Inflammatory macrophage treated with lipopolysaccharide for 1 hour (primary cell): ENCODE measurements at places on chromosomes 1 and 21.

- no peak for DNase-seq
These were observed 81.8 kb upstream of the SGIP1 start for GRCh38 chr1:66452162-66452561.

- no peak for DNase-seq
These were observed 84.1 kb downstream of the EVA1C start for GRCh38 chr21:32496568-32496967.

DNA sequence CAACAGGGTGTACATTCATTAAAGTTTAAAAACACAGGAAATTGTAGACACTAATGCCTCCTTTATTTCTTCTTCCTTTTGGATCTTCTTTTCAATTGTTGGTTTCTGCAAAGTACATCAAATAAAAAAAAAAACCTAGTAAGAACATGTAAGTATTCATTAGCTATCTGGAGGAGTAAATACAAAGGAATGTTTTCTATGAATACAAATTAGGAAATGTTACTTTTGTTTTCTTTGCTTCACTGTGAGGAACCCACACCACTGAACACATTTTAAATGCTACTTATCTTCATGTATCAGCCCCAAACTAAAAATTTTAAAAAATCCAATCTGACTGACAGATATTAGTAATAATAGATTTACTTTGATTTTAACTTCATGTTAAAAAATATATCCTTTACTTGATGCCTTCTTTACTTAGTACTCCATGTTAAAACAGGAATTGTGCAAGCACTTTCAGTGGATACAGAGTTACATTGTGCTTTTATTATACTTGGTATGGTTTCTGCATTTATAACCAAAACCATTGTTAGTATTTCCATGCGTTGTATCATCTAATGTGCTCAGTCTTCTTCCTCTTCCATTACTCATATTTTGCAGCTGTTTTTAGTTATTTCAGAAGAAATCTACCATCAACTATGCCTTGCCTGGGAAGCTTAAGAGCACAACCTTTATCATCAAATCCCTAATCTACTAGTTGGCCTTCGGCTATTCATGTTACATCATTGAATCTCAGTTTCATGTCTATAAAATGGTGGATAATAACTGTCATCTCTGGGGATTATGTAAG is 236.9 kb upstream of the DPYD start:
- no peak for DNase-seq

- DNase-seq, result no peak
These were observed 79.1 kb downstream of the CDC7 start for GRCh38 chr1:91579658-91580228.

DNA sequence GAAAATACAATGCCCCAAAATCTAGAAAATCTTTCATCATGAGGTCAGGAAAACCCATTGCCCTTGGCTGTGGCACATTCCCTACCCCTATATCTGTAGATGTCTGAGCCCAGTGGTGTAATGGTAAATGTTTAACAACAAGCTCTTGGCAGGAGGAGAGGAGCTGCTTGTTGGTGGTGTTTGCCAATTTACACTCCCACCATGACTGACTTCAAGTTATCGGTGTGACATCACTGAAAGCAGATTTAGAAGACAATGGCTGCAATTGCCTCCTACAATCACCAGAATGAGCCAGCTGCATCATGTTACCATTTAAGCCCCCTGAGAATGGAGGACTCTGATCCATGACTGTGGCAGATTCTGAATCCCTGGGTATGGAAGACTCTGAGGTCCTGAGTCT is 70.9 kb downstream of the SDC3 start:
- DNase-seq, result no peak
